ENCODE measurements at places on chromosomes 2 and 18.
A peak's percentile ranks its signal among the peaks of the same experiment; 100 is the strongest.

DNA sequence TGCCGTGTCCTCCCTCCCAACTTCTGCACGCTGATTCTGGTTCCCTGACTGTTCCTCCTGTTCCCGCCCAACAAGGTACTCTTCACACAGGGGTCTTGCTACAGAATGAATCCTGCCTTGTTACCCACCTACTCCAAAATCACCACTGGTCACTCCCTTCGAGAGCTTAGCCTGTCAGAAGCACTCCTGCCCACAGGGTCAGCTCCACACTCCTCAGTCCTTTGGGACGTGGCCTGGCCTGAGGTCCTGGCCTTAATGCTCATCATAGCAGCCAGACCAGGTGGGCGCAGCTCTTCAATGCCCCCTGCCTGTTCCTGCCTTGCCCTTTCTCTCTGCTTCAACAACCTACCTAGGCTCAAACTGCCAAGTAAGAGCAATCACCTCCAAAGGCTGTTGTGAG lies 27.8 kb upstream of the ID2 start:
- H3K27me3 ChIP-seq: peaks cover 14% of the 10 kb centered on the region
- H3K27ac ChIP-seq: no peak overlapping the region
- H3K4me3 ChIP-seq: no peak overlapping the region
- H3K4me1 ChIP-seq: peaks cover 12% of the 10 kb centered on the region

- peaks cover 13% of the 10 kb centered on the region for H3K4me1 ChIP-seq
- peaks cover 5% of the 10 kb centered on the region for H3K36me3 ChIP-seq
- no peak for DNase-seq
Measured at GRCh38 chr2:23388294-23388693, 3.3 kb downstream of the KLHL29 start.

DNA sequence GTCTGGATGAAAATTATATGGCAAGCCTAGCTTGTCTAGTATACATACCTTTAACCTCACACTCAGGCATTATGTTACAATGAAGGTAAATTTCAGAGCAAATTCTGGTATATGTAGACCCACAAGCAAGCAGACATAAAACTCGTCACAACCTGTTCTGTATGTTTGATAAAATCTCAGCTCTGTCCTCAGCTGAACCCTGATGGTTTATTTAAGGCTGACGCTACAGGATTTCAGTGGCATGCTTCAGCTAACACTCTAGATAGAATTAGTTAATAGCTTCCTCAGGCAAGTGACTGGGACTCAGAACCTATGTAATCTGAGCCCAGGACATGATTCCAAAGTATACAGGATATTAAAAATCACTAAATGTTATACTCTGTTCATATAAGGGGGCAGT lies 68.2 kb upstream of the MC2R start:
- no peaks in the 10 kb centered on the region for H3K27me3 ChIP-seq
- DNase-seq: no peak
- H3K27ac ChIP-seq: no peak overlapping the region
- H3K36me3 ChIP-seq: no peaks in the 10 kb centered on the region

DNA sequence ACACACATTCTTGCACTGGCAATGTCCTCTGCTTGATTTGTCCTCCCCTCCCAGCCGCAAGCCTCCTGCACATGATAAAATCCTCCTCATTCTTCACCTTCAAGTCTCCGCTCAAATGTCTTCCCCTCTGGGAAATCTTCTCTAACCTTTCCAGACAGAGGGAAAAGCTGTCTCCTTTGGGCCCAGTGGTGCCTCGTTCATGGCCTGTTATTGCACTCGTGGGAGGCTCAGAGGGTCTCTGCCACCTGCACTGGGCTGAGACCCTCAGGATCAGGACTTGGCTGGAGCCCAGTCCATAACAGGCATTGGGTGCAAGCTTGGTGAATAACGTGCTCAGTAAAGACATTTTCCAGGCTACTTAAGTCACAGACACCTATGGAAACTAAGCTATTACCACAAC lies 68.6 kb downstream of the PTGR3 start:
- no peak overlapping the region for H3K4me3 ChIP-seq
- H3K4me1 ChIP-seq: peaks cover 3% of the 10 kb centered on the region
- no peak for DNase-seq

DNA sequence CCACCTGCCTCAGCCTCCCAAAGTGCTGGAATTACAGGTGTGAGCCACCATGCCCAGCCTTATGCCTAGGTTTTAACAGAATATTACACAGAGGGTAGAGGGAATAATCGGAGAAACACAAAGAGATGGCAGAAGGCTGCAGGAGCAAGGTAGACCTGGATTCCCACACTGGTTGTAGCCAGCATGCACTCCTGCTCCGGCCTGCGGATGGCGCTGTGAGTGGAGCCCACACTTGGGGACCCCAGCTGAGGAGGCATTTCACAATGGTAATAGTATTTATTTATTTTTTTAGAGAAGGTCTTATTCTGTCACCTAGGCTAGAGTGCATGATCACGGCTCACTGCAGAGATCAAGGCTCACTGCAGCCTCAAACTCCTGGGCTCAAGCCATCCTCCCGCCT lies 38.8 kb upstream of the DARS1 start:
- H3K27ac ChIP-seq: peak overlapping the region; percentile 69
- DNase-seq: no peak
- no peaks in the 10 kb centered on the region for H3K27me3 ChIP-seq
- peaks cover 5% of the 10 kb centered on the region for H3K4me1 ChIP-seq
- H3K36me3 ChIP-seq: no peaks in the 10 kb centered on the region
- no peak overlapping the region for H3K4me3 ChIP-seq

DNA sequence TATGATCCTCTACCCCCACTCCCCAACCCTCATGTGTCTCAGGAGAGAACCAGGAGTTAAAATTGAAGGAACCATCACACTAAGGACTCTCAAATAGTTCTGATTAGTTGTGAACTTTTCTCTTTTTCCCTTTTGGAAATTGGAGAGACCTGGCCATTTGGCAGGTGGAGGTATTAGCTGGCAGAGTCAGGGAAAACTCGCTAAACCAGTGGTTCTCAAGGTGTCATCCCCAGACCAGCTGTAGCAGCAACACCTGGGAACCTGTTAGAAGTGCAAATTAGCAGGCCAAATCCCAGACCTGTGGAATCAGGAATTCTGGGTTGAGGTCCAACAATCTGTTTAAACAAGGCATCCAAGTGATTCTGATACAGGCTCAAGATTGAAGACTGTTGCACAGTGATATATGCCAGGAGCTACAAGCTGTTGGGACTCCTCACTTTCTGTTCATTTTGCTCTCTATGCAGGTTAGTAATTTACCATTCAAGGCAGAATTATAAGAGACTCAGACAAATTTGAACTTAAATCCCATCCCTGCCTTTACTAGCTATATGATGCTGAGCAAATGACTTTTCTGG lies 2.8 kb upstream of the TMEM131 start:
- H3K4me3 ChIP-seq: no peak overlapping the region
- no peak overlapping the region for H3K27ac ChIP-seq
- peaks cover 13% of the 10 kb centered on the region for H3K4me1 ChIP-seq

DNA sequence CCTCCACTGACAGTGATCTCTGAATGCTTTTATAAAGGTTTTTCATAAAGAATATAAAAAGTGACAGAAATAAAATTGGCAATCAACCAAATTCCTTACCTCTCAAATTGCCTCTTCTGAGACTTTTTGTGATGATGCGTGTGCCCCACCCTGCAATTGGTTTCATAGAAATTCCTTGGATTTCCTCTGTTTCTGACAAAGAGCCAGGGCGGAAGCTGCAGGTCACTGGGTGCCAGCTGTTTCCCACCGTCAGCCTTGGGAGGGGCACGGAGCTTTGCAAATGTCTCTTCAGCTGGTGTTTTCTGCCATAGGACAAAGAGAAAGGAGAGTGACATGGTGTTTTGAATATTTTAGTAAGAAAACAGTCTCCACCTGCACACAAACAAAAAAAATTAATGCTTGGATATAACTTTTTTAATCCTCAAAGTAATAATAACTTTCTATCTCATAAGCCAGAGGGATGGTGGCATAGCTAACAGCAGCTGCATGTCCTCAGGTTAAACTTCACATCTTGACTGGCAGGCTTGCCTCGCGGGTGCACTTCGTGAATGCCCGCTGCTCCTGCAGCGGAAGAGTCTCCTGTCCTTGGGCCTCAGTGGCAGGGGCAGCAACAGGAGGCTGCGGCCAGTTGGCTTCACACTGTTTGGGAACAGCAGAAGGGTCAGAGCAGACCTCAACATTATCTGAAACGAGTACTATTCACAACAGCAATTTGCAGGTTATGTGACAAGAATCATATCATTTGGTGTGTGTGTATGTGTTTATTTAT lies 24.7 kb downstream of the AGAP1 start:
- peaks cover 29% of the 10 kb centered on the region for H3K27me3 ChIP-seq
- no peaks in the 10 kb centered on the region for H3K36me3 ChIP-seq
- H3K4me1 ChIP-seq: no peaks in the 10 kb centered on the region
- DNase-seq: no peak

- no peaks in the 10 kb centered on the region for H3K27me3 ChIP-seq
- no peaks in the 10 kb centered on the region for H3K36me3 ChIP-seq
- peaks cover 21% of the 10 kb centered on the region for H3K4me1 ChIP-seq
- H3K4me3 ChIP-seq: peak overlapping the region; percentile 82
- DNase-seq: no peak
Measured at GRCh38 chr2:30422444-30423040, 24.5 kb upstream of the LCLAT1 start.

DNA sequence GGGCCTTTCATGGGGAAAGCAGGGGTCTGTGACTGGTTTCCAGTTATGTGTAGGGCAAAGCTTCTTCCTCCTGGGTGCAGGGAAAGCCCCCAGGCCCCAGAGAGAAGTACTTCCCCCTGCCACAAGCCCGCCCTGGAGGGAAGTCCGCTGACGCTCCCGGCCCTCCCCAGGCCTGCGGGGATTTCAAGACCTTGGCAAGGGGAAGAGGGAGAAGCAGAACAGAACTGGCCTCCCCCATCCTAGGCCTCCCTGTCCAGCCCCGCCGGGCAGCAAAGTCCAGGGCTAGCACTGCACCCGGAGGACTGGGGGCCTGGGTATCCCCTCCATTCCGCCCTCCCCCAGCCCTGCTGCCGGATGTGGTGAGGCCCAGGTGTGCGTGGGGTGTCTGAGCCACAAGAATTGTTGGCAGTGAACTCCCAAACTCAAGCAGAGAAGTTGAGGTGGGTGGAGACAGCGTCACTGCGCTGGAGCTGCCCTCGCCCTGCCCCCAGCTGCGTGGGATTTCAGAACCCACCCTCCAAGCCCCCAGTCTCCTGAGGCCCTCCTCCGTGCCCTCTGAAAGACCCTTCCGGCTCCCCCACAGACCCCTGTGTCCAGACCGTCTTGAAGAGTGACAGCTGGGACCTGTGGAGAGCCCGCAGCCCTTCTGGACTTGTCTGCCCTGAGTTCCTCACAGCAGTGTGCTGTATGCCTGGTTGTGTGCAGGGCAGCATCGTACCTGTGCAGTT lies 1.1 kb upstream of the DUSP2 start:
- peak overlapping the region; percentile 91 for H3K4me3 ChIP-seq
- peaks cover 53% of the 10 kb centered on the region for H3K4me1 ChIP-seq
- H3K36me3 ChIP-seq: no peaks in the 10 kb centered on the region
- H3K27me3 ChIP-seq: no peaks in the 10 kb centered on the region
- DNase-seq: peak; percentile 76

DNA sequence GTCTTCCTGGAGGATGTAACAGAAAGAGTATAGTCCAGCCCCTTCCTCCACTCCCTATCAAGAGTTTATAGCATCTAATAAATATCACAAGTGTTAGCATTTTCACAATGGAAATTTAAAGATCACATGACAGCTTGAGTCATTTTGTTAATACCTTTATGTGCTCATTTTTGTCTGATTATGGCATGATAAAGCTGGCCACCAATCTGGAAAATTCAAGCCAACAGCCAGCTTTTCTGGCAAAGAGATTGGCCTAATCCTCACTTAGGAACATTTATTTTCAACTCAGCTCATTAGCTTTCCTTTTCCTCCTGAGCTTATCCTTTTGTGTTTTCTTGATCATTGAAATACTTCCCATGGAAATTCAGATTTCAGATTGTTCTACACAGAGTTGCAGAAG lies 262.9 kb upstream of the RBMS1 start:
- no peaks in the 10 kb centered on the region for H3K4me1 ChIP-seq
- peaks cover under 1% of the 10 kb centered on the region for H3K36me3 ChIP-seq
- no peak overlapping the region for H3K27ac ChIP-seq
- DNase-seq: no peak
- no peaks in the 10 kb centered on the region for H3K27me3 ChIP-seq
- no peak overlapping the region for H3K4me3 ChIP-seq

DNA sequence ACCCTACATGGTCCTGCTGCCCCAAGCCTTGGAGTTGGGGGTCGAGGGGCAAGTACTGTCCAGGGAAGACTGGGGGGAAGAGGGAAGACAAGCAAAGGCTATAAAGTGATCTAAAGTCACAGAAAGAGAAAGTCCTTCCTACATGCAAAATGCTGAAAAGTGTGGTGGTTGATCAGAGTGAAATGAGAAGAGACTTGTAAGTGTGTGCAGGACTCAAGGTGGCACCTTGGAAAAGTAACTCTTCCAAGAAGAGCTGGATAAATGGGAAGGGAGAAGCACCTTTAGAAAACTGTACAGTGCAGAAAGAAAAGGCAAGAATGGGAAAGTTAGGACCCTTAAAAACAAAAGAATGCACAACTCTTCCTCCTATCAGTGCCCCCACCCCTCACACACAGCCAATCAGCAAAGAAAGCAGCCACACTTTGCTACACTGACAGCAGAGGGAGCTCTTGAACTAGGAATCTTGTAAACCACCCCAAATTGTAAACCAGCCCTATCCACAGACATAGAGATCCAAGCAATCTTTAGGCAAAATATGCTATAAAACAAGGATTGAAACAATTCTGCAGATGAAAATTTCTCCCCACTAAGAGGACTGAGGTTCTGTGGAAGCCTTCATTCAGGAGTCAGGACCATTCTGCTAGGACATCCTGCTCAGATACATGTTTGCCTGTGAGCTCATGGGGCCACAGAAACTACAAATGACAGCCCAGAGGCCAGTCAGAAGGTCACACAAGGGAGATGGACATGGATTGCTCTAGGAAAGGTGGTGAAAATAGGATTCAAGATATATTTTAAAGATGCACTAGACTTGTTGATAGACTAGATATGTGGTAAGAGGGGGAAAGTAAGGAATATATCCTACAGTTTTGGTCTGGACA lies 146.4 kb downstream of the FTCDNL1 start:
- DNase-seq: no peak
- no peaks in the 10 kb centered on the region for H3K4me1 ChIP-seq
- H3K4me3 ChIP-seq: peak overlapping the region; percentile 7

DNA sequence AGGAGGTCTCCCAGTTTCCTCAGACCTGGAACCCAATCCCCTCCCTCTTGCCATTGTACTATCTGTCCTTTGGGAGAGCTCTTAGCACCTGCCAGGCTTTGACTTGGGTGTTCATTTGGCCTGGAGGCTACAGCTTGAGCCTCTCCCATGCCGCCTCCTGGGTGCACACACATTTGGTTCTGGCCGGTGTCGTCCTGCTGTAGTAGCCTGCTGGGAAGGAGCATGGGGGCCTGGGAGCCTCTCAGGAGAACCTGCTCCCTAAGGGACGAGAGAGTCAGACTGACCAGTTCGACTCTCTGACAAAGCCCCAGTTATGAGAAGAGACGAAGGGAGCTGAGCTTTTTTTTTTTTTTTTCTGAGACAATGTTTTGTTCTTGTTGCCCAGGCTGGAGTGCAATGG lies 7.4 kb upstream of the SFTPB start:
- peaks cover 19% of the 10 kb centered on the region for H3K4me1 ChIP-seq
- H3K27ac ChIP-seq: no peak overlapping the region
- H3K4me3 ChIP-seq: no peak overlapping the region
- peaks cover 3% of the 10 kb centered on the region for H3K27me3 ChIP-seq
- peaks cover 3% of the 10 kb centered on the region for H3K36me3 ChIP-seq

Measured in T-helper 17 cell (primary cell).